Neural cell (in vitro differentiated cells): ENCODE measurements at places on chromosomes 7 and 10. TPM values are rescaled to one million over a fixed set of nuclear protein-coding genes. Genes with fewer than 3 reads are reported as not detected.

The MYH16 gene
- not detected in 2 replicates for polyA plus RNA-seq

The WASL gene
- 22.5 and 22.6 TPM in 2 replicates for polyA plus RNA-seq

The MOSPD3 gene
- polyA plus RNA-seq, result 26.5 and 27.9 TPM in 2 replicates

The TLX1 gene
- not detected in 2 replicates for polyA plus RNA-seq

The LIPK gene
- not detected in 2 replicates for polyA plus RNA-seq

The ZKSCAN5 gene
- 18.6 and 21.8 TPM in 2 replicates for polyA plus RNA-seq

The RASA4B gene
- 31.9 and 43.0 TPM in 2 replicates for polyA plus RNA-seq

The TAC1 gene
- 3,985 and 4,629 TPM in 2 replicates for polyA plus RNA-seq

The ZDHHC4 gene
- 52.2 and 55.9 TPM in 2 replicates for polyA plus RNA-seq

The CLRN3 gene
- not detected in 2 replicates for polyA plus RNA-seq

The CHCHD3 gene
- polyA plus RNA-seq, result 87.4 and 89.9 TPM in 2 replicates

The PLXNA4 gene
- polyA plus RNA-seq, result 7.2 and 10.3 TPM in 2 replicates

The ARPC1B gene
- 1.7 and 3.6 TPM in 2 replicates for polyA plus RNA-seq

The ANKRD7 gene
- not detected in 2 replicates for polyA plus RNA-seq
